SK-N-DZ (cell line): ENCODE measurements at places on chromosomes 2 and 18.

DNA sequence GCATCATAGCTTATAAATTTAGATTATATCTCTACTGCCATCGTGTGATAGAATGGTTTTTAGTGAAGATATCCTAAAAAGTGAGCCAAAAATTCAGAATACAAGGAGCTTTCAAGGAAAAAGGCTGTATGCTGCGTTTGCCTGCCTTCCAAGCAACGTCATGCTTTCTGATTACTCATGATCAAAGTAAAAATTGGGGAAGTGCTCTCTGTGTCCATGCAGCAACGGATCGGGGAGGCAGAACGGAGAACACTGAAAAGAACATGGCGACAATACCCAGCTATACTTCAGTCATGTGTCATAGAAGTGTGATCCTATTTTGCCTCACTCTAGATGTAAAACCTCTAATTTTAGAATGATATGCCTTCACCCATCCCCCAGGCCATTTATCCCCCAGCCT, 185.7 kb downstream of the SUCLG1 start:
- no peak for DNase-seq

GRCh38 chr2:57892920-57893319, 153.7 kb upstream of the VRK2 start:
- no peak for DNase-seq

DNA sequence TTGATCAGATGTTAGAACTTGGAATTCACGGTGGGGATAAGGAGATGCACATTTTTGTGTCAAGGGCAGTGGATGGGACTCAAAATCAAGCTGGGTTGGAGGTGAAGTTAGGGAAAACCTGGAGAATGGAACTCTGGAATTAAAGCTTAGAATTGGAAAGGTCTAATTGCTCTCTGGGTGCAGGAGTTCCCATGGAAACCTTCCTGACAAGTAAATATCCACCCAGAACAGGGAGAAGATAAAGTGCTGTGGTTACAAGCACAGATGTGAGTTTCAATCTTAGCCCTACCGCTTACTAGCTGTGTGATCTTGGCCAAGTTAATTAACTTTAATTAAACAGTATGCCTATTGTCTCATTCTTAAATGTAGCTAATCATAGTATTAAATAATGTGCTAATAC, 71.3 kb upstream of the TCF7L1 start:
- DNase-seq, result no peak

- no peak for DNase-seq
These were observed 660.1 kb upstream of the SLC8A1 start for GRCh38 chr2:41111836-41112627.

DNA sequence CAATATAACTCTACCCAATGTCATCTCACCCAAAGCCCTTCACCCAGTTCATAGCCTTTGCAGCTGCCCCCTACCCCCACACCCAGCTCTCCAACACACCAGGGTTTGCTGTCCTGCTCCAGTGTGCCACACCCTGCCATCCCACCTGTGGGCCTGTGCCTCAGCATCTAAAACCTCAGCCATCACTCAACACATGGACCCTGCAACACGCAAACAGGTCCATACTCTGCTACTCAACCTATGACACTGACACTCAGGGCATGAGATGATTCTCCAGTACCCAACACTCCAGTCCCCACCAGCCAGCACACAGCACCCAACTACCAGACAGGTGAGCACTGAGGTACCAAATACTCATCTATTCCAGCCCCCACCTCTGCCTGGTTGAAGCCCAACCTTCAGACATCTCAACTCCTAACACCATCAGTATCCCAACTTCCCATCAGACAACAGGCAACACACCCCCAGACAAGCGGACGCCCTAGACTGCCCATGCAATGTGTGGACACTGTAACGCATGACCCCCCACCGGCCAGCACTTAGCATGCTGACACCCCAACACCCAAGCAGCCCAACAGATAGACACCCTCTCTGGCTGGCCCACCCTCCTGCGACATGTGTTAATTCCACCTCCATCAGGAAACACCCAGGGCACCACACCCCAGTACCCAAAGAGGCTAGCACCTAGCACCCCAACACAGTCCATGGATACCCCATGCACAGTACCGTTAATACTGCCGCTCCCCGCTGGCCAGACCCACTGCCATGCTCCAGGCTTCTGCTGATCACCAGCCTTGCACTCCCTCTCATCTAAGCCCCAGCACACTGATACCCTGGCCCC, 25.0 kb downstream of the ZAP70 start:
- no peak for DNase-seq

GRCh38 chr2:236093134-236093533, 75.1 kb downstream of the GBX2 start:
- DNase-seq, result no peak

GRCh38 chr2:136114382-136114781, 3.6 kb downstream of the CXCR4 start:
- DNase-seq, result no peak

- peak; percentile 40 for DNase-seq
These were observed 9.0 kb upstream of the SLC35F6 start for GRCh38 chr2:26754972-26755670.

DNA sequence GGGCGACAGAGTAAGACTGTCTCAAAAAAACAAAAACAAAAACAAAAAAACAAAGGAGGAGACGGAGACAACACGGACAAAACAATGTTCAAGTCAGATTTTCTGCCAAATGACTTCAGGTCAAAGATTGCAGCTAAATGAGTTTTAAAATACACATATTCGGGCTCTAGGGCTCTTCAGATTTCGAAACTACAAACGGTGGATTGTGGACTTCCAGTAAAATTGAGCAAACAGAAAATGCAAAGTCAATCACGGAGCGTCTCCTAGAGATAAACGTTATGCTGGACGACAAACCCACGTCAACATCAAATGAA, 558 bp downstream of the MRPS5 start:
- DNase-seq, result no peak

GRCh38 chr2:235643680-235644511, 150.1 kb downstream of the AGAP1 start:
- DNase-seq, result peak; percentile 54

DNA sequence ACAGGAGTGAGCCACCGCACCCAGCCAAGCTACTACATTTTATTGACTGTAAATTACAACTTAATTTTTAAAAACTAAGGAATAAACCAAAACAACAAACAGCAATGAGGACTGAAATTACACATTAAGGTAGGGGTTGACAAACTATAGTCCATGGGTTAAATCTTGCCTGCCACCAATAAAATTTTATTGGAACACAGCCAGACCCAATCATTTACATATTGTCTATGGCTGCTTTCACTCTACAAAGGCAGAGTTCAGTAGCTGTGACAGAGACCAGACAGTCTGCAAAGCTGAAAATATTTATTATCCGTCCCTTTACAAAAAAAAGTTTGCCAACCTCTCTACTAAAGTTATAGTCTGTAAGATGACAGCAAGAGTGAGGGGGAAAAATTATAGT, 24.3 kb upstream of the UGP2 start:
- peak; percentile 22 for DNase-seq

DNA sequence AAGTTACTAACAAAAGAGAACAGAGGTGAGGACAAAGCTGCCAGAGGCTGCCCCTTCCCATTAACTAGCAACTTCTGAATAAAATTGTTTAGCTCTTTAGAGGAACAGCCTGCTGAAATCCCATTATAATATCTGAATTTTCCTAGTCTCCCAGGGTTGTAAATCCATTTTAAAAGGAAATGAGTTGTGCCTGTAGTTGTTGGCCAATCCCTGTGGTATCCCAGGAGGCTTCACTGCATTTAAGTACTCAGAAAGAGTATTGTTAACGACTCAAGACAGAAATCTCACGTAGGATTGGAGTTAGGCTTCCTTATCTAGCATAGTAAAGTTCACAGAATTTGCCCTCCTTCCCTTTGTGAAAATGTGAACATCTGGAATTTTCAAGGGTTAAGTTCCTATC, 8.9 kb downstream of the LAPTM4A start:
- no peak for DNase-seq

GRCh38 chr2:24793761-24794435, 673 bp downstream of the CENPO start:
- peak; percentile 48 for DNase-seq

- no peak for DNase-seq
These were observed 225.0 kb upstream of the NT5C1B start for GRCh38 chr2:18814387-18814786.

DNA sequence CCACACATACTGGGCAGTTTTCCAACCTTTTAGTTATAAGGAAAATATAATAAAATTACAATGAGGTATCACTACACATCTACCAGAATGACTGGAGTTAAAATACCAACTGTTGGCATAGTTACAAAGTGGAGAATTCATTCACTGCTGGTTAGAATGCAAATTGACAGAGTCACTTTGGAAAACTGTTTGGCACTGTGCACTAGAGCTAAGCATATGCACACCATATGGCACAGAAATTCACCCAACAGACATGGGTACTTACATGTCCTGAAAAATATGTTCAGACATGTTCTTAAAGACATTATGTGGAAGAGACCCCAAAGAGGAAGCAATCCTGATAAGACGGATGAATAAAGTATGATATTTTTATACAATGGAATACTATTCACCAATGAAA, 686.1 kb upstream of the RAB6C start:
- no peak for DNase-seq

DNA sequence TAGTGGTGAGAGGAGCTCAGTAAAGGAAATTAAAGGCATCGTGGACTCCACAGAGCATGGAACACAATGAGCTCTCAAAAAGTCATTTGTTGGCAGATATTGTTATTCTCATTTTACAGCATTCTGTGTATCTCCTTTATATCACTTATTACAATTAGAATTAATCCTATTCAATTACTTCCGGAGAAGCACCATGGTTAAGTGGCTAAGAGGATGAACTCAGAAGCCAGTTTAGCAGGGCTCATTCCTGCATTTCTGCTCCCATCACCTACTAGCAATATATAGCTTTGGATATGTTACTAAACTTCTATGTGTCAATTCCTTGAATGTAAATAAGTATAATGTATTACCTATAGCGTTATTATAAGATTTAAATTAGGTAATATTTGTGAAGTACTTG, 683.3 kb downstream of the IRS1 start:
- DNase-seq, result no peak

GRCh38 chr2:118618279-118618678, 229.2 kb downstream of the EN1 start:
- no peak for DNase-seq

GRCh38 chr2:212968284-212969081, 182.9 kb downstream of the IKZF2 start:
- DNase-seq, result no peak

DNA sequence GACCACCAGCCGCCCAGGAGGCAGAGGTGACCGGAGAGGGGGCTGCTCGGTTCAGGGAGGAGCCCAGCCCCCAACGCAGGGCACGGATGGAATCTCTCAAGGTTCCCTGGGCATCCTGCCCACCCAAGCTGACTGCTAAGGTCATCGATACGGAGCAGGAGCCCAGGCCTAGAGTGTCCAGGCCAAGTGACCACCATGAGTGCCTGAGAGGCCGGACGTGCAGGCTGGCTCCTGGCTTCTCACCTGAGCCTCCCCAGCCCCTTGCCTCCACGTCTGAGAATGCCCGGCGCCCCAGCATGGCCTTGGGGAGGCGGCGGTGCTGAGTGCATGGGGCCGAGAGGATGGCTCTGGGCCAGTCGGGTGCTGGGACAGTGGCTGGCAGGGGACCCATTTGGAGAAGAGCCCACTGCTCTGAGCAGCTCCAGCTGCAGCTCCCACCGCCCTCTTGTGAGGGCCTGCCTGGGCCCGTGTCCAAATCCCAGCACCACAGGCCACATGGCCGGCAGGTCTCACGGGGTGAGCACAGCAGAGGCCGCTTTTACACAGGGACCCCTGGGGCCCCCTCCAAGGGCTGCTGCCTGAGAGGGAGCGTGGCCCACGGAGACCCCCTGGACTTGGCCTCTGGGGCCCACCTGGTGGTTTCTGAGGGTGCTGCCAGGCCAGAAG, 102.8 kb upstream of the CTDP1 start:
- DNase-seq, result no peak

DNA sequence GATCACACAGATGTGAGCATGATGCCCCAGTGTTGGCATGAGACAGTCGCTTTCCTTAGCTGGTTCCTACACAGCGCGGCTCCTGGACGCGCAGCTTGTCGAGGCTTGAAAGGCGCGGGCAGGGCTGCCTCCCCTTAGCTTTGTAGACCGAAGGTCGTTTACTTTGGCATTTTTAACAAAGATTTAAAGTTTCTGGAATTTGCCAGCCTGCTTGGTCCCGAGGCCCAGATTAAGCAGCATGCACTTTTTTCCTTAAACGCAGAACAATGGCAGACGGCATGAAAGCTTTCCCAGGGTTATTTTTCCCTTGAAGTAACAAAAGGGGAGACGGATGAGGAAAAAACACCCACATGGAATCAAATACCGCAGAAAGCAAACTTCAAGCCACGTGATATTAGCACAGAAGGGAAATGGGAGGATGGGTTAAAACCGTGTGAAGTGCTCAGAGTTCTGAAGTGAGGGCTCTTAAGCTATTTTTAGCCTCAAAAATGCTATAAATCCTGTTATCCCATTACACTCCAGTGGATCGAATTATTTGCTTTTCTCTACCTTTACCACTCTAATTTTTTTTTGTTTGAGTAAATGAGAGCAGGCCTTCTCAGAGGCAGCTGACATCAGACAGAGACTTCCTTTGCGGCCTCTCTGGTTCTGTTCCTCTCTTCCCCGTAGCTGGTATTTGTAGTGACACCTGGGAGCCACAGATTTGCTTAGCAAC, 55.7 kb downstream of the NPAS2 start:
- no peak for DNase-seq

GRCh38 chr2:14047491-14047890, 585.0 kb upstream of the LRATD1 start:
- DNase-seq, result peak; percentile 97

DNA sequence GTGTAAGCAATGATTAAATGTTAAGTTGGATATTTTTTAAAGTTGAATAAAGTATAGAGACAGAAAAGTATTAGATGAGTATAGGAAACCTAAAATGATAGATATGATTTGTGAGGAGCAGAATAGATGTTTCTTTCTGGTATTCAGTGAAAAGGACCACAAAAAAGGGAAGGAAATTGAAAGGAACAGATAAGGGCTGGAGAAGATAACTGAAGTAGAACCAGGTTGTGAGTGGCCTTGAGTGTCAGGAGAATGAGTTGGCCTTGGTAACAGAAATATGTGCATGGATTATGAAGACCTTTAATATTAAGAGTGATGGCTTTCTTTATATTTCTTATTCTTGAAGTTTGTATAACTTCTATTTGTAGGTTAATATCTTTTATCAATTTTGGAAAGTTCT, 543.5 kb downstream of the METTL4 start:
- no peak for DNase-seq

DNA sequence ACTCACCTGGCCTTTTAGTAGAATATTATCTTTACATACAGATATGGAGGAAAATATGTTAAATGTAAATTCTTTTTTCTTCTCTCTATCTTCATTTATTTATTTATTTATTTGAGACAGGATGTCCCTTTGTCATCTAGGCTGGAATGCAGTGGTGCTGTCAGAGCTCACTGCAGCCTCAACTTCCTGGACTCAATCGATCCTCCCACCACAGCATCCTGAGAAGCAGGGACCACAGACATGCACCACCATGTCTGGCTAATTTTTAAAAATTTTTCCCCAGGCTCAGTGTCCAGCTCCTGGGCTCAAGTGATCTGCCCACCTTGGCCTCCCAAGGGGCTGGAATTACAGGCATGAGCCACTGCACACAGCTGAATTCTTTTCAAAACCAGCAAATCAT, 20.3 kb downstream of the KYNU start:
- DNase-seq, result no peak

GRCh38 chr18:65755616-65756015, 4.8 kb downstream of the CDH7 start:
- DNase-seq, result no peak

GRCh38 chr2:203732953-203733510, 26.6 kb downstream of the CD28 start:
- no peak for DNase-seq

- no peak for DNase-seq
These were observed 170.2 kb downstream of the THADA start for GRCh38 chr2:43425659-43426058.
